ENCODE measurements at places on chromosomes 12 and 14. TPM values are rescaled to one million over a fixed set of nuclear protein-coding genes. Genes with fewer than 3 reads are reported as not detected.

- peak; percentile 73 for DNase-seq
Measured at GRCh38 chr12:118061873-118062843, 1.2 kb upstream of the WSB2 start.

GRCh38 chr12:119255314-119255713 is 76.6 kb downstream of the HSPB8 start:
- no peak for DNase-seq

DNA sequence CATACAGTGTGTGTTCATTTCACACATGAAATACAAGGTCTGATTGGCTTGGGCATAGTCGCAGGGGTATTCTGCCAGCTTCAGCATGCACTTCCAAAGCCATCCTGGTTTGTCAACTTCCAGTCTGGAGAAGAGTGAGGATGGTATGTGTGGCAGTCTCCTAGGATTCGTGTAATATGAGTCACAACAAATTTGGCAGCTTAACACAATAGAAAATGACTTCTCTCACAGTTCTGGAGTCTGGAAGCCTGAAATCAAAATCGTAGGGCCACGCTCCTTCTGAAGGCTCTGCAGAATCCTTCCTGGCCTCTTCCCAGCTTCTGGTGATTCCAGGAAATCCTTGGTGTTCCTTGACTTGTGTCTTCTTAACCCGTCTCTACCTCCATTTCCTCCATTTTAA is 167.5 kb downstream of the PPM1H start:
- DNase-seq, result no peak

DNA sequence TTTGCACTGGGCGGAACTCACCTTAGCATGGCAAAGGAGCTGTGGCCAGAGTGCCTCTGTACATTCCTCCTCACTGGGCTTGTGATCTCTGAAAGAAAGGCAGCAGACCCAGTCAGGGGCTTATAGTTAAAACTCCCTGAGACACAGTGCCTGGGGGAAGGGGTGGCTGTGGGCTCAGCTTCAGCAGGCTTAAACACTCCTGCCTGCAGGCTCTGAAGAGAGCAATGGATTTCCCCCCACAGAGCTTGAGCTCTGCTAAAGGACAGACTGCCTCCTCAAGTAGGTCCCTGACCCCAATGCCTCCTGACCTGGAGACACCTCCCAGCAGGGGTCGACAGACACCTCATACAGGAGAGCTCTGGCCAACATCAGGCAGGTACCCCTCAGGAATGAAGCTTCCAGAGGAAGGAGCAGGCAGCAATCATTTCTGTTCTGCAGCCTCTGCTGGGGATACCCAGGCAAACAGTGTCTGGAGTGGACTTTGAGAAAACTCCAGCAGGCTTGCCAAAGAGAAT is 327.5 kb upstream of the SLC16A7 start:
- DNase-seq, result no peak

DNA sequence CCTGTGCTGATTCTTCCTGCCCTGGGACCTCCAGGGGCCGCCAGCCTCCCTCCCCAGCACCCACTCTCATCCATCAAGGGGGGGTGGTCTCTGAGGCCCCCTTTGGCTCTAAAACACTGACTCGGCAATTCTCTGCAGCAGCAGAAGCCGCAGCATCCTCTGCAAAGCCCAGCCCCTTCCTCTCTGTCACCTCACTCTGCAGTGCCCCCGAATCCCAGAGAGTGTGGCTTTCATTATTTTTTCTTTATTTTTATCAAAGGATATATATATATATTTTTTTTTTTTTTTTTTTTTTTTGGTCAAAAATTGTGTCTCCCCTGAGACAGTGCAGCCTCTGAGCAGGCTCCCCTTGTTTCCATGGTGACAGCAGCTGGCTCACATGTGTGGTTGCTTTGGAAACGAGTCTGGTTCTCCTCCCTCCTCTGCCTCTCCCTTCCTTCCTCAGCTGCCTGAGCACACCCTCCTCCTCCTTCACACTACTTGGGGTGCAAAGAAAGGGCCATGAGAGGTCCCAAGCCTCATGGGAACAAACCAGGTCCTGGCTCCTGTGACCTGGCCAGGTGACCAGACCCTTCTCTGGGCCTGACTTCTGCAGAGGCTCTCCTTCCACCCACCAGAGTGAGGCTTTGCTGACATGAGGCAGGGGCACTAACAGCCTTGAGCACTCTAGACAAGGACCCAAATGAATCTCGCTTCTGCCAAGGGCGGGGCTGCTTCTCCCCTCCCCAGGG is 100.5 kb downstream of the LRRC74A start:
- peak; percentile 91 for DNase-seq

GRCh38 chr12:6049992-6050391 is 74.5 kb downstream of the VWF start:
- no peak for DNase-seq

GRCh38 chr12:68591734-68592418 is 18.8 kb upstream of the RAP1B start:
- no peak for DNase-seq

DNA sequence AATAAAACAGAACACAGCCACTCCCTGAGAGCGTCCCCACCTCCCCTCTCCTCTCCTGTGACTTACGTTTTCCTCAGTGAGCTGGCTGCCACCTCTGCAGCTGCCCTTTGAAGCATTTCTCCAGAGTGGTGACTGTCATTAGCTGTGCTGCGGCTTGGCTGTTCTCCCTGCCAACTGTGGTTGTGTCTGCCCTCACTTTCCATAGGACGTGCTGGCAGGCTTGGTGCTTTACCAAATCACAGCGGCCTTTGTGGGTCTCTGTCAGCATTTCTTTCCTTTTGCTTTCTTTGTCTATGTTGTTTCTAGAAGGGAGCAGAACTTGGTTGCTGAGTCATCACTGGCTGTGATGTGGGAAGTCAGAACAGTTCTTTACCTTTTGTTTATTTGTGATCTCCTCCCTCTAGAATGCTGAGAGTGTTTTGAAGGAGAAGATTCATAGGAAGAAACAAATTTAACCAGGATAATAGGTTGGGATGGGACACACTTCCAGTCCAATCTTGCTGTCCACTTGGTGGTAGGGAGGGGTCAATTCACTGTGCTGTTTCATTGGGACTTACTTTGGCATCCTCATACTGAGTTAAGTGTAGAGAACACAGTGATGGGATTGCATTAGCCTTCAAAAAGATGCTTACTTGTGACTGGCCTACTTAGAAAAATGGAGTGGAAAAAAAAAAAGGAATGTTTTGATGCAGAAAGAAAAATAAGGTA is 88.2 kb downstream of the TMX1 start:
- DNase-seq, result peak; percentile 40

DNA sequence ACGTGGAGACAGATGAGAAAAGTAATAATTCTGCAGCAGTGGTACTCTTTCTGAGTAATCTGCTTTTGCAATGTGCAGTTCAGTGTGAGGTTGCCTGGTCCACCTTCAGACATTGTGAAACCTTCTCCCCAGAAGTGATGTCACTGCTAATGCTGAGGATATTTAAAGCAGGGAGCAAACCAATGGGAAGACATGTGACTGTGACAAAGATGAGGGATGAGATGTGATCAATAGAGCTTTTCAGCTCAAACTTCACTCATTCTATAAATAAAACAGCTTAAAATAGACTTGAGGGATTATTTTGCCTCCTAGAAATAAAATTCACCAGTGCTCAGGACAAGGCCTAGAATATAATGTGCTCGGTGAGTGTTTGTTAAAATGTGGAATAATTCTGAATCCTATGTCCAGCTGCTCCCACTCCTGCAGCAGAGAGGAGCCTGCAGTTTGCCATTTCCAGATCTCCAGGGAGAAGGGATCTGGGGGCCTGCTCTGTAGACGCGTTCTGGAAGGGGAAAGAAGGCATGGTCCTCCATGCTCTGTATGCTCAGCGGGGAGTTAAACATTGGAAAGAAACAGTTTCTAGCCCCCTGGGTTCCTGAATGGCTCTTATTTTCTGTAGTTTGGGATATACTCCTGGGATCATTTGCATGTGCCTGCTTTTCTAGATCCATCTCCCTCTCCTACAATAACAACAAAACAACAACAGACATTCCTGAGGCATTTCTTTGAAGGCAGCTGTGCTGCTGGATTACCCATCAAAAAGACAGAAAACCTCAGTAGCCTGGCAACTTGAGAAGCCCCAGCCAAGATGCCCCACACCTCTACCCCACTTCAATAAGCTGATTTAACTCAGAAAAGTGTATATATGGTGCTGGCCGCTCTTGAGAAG is 8.9 kb downstream of the SLC7A8 start:
- no peak for DNase-seq

DNA sequence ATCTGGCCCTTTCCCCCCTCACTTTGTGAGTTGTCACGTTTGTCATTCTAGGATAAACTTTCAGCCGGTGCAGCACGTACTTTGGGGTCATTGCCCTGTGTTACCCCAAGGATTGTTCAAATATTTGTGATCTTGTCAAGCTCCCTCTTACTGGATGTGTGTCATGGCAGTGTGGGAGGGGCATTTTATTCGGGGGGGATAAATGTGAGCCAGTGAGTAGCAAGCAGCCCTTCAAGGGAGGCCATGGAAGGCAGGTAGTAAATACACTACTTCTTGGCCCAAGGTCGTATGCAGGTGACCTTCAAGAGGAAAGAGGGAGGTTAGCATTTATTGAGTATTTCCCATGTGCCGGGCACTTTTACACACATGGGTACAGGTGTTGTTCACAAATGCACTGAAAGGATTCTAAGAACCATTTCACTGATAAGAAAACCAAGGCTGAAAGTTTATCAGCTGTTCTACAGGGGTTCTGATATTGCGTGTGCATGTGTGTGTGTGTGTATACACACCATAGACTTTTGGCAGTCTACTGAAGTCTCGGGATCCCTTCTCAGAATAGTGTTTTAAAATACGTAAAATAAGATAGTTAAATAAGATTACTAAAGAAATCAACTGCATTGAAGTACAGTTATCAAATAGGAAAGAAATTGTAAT is 410.3 kb upstream of the TBX3 start:
- DNase-seq, result no peak

- DNase-seq, result no peak
Measured at GRCh38 chr14:61050417-61050816, 69.4 kb downstream of the SLC38A6 start.

GRCh38 chr14:50622978-50623377 is 45.1 kb downstream of the SAV1 start:
- no peak for DNase-seq

DNA sequence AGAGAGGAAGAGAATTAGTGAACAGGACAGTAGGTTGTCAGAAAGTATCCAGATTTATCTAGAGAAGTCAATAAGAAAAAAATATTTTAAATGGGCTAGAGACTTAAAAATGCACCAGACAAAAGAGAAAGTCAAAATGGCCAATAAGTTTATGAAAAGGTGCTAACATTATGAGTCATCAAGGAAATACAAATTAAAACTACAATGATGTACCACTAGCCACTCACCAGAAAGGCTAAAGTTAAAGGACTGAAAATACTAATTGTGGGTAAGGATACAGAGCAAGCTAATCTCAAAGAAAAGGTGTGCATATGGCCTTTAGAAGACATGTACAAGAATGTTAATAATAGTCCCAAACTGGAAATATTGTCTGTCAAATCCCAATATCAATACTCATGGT is 37.7 kb downstream of the C12orf50 start:
- no peak for DNase-seq

- DNase-seq, result peak; percentile 74
Measured at GRCh38 chr14:91154851-91155625, 41.2 kb downstream of the DGLUCY start.

DNA sequence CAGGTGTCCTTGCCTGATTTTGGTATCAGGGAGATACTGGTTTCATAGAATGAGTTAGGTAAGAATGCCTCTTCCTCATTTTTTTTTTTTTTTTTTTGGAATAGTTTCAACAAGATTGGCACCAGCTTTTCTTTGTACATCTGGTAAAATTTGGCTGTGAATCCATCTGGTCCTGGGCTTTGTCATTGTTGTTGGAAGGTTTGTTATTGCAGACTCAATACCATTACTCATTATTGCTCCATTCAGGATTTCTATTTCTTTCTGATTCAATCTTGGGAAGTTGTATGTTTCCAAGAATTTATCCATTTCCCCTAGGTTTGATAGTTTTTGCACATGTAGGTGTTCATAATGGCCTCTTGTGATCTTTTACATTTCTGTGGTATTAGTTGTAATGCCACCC is 126.0 kb upstream of the KITLG start:
- no peak for DNase-seq

- no peak for DNase-seq
Measured at GRCh38 chr14:100399052-100399849, 76.1 kb downstream of the SLC25A47 start.

- no peak for DNase-seq
Measured at GRCh38 chr12:113340061-113340460, 5.2 kb upstream of the SLC8B1 start.

DNA sequence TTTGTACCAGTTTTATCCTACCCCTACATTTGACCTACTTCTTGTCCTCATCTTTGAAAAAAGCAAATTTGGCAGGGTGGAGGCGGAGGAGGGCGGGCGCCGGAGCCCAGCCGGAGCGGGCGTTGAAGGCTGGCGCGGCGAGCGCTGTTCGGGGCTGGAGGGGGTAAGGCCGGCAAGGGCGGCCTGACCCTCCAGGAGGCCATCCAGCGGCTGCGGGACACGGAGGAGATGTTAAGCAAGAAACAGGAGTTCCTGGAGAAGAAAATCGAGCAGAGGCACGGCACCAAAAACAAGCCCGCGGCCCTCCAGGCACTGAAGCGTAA is 27.2 kb downstream of the FBXO34 start:
- DNase-seq, result no peak

GRCh38 chr12:101498252-101498651 is 23.1 kb downstream of the SPIC start:
- no peak for DNase-seq

DNA sequence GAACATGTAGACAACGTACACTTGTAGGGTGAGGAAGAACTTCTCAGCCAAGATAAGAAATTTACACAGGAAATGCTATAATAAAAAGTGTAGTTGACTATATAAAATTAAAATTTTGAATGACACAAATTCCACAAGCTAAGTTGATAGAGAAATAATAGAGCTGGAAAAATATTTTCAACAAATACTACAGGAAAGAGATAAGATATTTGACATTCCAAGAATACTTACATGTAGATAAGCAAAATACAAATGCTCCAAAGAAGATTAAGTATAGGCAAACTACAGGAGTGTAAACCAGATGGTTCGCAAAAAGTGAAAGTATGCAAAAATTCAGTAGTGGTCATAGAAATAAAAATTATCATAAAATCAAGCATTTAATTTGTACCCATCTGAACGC is 49.2 kb upstream of the ANP32D start:
- DNase-seq, result no peak

DNA sequence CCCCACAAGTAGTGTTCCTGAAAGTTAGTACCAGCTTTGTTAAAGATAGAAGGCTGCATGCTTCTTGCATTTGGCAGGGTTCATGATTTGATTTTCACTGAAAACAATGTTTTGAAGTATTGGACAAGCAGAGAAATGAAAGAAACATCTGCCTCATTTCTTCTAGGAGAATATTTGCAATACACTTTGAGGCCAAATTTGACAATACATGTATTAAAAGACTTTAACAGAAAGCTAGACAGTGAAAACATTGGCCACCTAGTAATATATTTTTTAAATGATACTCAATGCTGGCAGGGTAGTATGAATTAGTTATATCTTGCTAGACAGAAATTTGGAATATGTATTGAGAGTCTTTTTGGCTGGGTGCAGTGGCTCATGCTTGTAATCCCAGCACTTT is 68.5 kb downstream of the GCH1 start:
- no peak for DNase-seq

- DNase-seq, result no peak
Measured at GRCh38 chr12:66388517-66388916, 86.2 kb downstream of the HELB start.

Gene SETD1B
- total RNA-seq, result 5.5 TPM

Gene LETMD1
- 57.2 TPM for total RNA-seq

Gene CLEC9A
- 0.82 TPM for total RNA-seq

Gene FMNL3
- total RNA-seq, result 29.4 TPM
